Choroid plexus epithelial cell (primary cell): ENCODE measurements at places on chromosomes 7 and 10.
A peak's percentile ranks its signal among the peaks of the same experiment; 100 is the strongest.

- DNase-seq: peak; percentile 56
Measured at GRCh38 chr7:91557789-91558404, 293.7 kb downstream of the FZD1 start.

- DNase-seq: no peak
Measured at GRCh38 chr7:12802070-12802469, 114.6 kb downstream of the ARL4A start.

DNA sequence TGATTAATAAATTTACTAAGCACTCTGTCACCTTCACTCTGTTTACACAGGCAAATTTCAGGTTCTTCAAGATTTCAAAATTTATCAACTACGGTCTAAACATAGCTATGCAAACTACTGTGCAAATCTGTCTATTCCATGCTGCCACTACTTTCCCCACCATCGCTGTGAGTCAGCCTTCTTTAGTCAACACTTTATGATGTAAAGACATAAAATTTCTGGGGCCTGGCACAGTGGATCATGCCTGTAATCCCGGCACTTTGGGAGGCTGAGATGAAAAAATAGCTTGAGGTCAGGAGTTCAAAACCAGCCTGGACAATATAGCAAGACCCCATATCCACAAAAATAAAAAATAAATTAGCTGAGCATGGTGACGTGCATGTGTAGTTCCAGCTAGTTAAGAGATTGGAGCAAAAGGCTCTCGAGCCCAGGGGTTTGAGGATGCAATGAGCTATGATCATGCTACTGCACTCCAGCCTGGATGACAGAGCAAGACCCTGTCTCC lies 42.6 kb downstream of the CNOT4 start:
- DNase-seq: no peak

GRCh38 chr7:85115006-85115405 lies 71.8 kb downstream of the SEMA3D start:
- DNase-seq: no peak

DNA sequence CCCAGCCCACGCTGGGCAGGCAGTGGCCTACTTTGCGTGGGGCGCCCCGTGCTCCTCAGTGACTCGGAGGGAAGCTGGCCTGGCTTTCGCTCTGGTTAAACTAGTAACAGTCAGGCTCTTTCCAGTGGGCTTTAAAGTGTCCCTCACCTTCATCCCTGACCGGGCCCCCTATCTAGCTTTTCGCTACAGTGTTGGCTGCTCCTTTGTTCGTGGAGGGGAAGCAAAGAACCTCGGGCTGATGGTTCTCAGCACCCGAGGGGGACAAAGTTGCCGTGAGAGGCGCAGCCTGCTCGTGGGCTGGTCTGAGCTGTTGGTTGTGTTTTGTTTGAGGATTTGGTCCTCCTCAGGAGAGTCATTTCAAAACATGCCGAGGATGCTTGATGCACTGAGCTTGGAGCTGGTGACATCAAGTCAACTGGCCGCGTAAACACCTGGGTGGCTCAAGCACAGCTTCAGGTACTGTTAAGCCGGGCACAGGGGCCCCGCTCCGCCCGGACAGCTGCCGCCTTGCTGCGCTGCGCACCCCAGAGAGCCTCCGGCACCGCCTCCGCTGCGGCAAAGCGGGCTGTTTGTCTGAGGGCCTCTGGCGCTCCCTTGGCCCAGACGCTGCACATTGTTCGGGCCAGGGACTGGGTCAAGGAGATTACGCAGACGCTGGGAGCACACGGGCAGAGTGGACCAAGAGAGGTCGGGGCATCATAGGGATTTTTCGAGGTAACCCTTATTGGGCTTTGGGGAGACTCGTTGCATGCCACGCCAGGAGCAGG lies 1.6 kb downstream of the DLX6 start:
- DNase-seq: no peak

DNA sequence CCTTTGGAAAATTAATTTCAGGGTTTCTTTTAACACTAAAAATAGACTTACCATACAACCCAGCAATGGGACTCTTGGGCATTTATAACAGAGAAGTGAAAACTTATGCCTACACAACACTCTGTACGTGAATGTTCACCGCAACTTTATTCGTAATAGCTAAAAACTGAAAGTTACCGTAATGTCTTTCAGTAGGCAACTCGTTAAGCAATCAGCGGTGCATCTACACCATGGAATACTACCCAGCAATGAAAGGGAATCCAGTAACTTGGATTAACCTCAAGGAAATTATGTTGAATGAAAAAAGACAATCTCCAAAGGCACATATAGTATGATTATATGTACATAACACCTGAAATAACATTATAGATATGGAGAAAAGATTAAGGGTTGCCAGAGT lies 16.2 kb downstream of the CCDC3 start:
- DNase-seq: no peak

DNA sequence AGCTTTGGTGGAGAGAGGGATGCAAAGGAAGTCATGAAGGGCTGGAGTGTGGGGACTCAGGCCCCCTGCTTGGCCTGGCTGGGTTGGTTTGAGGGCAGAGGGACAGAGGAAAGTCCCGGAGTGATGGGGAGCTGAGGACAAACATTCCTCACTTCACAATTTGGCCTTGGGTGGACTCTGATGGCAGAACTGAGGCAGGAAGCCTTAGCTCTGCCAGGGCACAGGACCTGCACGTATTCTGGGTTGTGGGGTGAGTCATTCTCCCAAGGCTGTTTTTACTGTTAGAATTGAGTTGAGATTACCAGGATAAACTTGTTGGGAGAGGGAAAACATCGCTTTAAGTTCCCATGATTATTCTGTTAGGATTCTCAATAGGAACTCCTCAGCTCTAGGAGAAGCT lies 2.6 kb downstream of the GOLGA7B start:
- no peak for DNase-seq

DNA sequence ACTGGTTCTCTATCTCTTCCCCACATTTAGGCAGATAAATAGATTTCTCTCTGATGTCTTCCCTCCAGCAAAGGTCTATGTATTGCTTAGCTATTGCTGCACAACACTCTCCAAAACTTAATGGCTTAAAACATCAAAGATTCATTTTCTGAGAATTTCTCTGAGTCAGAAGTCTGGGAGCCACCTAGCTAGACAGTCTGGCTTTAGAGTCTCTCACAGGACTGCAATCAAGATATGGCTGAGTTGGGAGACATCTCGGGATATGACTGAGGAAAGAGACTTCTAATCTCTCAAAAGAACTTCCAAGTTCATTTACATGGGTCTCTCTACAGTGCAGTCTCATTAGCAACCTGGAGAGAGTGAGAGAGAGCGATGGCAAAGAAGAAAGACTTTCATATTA lies 553.6 kb upstream of the GHITM start:
- no peak for DNase-seq

GRCh38 chr10:47025540-47026300 lies 114.5 kb downstream of the PTPN20 start:
- DNase-seq: peak; percentile 14

DNA sequence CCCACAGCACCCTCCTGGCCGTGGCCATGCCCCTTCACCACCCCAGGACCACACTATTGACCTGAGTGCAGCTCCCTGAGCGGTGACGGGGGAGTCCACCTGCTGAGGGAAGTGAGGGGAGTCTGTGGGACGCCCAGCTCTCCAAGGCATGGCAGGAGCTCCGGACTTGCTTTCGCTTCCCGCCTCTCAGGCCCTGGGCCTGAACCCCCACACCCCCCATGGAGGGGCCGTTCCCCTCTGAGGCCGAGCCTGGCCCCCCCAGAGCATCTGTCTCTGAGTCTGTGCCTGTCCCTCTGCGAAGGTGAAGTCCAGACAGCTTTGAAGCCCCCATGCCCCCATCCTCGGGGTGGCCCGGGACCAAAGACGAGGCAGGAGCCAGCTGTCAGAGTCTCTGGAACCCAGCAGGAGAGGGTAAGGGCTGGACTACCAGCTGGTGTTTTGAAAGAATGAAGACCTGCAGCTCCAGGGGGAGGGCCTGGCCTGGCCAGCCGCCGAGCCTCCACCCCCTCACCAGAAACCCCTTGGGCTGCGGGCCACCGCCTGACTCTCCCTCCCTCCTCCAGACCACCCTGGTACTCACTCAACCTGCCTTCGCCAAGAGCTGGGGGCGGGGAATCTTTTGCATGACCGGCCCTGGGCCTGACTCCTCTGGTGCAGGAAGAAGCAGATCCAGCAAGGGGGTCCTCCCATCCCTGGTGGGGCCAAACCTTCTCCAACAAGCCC lies 114.0 kb downstream of the PDGFA start:
- DNase-seq: no peak
